ENCODE measurements at places on chromosomes 5 and 9.
A peak's percentile ranks its signal among the peaks of the same experiment; 100 is the strongest.

DNA sequence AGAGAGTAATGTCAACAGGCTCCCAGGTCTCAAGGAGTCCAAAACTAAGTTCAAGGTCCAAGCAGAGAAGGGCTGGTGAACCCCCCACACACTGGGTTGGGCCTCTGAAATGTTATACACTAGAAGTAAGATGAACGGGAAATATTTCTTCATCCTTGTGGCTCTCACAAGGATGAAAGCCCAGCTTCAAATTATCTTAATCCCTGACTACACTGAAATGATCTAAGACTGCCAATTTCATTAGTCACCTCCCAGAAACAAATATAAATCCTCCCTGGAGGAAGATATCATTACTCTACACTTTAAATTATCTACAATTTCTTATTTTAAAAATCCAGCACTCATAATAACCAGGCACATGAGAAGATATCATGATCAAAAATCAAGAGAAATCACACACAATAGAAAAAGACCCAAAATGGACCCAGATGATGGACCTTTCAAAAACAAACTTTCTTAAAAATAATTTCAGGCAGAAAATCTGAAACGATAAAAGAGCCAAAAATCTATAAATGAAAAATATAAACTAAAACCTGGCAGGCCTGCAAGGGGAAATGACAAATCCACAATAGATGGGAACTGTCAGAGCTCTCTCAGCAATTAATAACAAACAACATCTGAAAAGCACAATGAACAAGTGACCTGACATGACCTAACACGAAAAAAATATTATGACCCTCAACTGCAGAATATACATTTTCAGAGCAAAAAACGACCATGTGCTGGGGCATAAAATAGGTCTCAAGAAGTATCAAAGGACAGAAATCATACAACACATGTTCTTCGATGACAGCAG lies 117.4 kb downstream of the GPR21 start:
- peak; percentile 5 for DNase-seq

DNA sequence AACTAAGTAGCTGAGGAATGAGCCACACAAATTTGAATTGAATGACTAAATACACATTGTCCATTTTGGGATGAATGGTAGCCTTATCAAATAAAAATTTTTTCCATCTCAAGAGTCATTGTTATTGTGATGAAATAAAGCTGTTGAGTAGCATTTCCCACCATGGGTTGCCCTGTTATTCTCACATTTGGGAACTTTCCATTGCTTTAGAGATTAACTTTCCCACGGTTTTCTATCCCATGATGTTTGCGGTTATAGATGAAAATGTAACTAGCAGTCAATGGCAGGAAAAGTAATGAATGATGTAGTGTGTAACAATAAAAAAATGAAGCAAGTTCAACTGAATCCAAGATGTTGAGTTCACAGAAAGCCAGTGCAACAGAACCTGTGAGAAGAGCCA lies 59.9 kb upstream of the PLPP1 start:
- peak; percentile 48 for DNase-seq

DNA sequence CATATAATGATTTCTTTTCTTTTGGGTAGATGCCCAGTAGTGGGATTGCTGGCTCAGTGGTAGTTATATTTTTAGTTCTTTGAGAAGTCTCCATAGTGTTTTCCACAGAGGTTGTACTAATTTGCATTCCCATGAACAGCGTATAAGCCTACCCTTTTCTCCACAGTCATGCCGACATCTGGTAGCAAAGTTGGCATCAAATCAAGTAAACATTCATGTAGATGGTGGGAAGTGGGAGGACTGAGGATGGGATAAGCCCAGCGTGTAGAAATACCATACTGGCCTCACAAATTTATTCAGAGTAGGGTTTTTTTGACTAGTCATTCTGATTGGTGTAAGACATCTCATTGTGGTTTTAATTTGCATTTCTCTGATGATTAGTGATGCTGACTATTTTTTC lies 115.4 kb downstream of the EGFLAM start:
- peak; percentile 75 for DNase-seq

DNA sequence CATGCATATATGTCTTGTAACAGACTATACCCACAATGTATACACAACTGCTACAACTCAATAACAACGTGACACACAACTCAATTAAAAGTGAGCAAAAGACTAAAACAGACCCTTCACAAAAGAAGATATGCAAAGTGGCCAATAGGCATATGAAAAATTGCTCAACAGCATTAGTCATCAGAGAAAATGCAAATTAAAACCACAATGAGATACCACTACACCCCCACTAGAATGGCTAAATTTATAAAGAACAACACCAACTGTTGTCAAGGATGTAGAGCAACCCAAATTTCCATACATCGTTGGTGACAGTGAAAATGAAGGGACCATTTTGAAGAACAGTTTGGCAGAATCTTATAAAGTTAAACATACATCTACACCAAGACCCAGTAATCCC lies 38.9 kb downstream of the GABRB2 start:
- peak; percentile 7 for DNase-seq

- no peak for DNase-seq
Observed at GRCh38 chr9:136292026-136292538, 11.8 kb downstream of the CCDC187 start.

- no peak for DNase-seq
Observed at GRCh38 chr5:149599375-149599774, 18.1 kb downstream of the ARHGEF37 start.

DNA sequence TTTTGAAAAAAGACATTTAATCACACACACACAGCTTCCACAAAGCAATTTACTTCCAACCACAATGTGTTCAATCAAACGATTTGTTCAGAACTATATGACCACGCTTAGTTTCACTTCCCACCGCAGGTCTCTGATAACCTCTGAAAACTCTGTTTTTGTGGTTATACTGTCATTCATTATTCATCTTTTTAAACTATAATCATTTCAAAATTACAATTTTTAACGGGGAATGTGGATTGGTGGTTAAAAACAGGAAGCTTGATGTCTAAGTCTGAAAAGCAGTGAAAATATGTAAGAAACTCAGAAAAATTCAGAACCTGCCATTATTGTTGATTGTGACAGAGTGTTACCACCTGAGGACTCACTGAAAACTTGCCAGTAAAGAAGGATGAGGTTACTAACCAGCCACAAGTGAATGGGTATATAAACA lies 12.7 kb upstream of the TMEM174 start:
- DNase-seq: peak; percentile 30
